K562 (cell line): ENCODE measurements at places on chromosomes 2 and 18. TPM values are rescaled to one million over a fixed set of nuclear protein-coding genes. Genes with fewer than 3 reads are reported as not detected.
A peak's percentile ranks its signal among the peaks of the same experiment; 100 is the strongest.

Gene NLRC4
- 0.05 TPM in 1 of 2 replicates, not detected in the other for polyA plus RNA-seq

- DNase-seq = peak; percentile 33
These were observed 9.7 kb downstream of the ITGA4 start for GRCh38 chr2:181466661-181467576.

DNA sequence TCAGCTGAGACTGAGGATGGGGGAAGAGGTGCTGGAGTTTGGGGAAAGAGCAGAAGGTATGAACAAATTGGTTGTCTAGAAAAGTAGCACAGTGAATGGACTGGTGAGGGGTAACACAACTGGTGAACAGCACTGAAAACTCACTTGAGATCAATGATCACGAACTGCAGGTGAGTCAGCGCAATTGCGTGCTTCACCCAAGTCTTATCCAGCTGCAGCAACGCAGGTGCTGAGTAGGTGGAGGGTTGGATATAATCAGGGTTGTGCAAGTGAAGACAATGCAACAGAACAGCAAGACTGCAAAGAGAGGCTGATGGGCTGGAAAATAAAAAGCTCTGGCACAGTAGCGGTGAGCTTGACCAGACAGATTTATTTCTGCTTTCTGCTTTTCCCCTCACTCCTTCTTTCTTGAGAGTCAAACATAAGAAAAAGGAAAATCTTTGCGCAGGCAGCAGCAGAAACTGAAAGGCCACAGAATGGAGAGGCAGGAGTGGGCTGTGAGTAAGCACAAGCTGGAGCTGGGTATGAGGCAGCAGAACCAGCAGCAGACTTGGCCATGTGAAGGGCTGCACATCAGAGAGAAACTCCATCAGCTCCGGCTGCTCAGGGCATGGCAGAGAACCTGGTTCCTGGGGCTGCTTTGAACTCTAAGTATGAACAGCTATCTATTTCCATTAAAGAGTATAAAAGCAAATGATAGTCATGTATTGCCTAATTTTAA lies 99.4 kb upstream of the ARL5A start:
- no peak for DNase-seq

Gene IWS1
- 42.9 and 43.1 TPM in 2 replicates for polyA plus RNA-seq

Gene IL36RN
- not detected in 2 replicates for polyA plus RNA-seq

DNA sequence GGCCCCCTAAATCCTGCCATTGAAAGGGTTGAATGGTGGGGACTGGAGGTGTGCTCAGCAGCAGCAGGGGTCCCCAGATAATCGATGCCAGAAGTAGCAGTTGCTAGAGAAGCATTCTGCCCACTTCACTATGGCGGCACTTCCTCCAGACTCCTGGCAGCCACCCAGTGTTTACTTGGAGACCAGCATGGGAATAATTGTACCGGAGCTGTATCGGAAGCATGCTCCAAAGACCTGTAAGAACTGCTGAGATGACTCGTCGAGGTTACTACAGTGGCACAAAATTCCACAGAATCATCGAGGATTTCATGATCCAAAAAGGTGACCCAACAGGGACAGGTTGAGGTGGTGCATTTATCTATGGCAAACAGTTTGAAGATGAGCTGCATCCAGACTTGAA lies 11.0 kb upstream of the GAREM2 start:
- no peak for DNase-seq

Gene DLX1
- 26.2 and 26.5 TPM in 2 replicates for polyA plus RNA-seq

GRCh38 chr18:36576339-36576738 lies 252.5 kb downstream of the TPGS2 start:
- no peak for DNase-seq

DNA sequence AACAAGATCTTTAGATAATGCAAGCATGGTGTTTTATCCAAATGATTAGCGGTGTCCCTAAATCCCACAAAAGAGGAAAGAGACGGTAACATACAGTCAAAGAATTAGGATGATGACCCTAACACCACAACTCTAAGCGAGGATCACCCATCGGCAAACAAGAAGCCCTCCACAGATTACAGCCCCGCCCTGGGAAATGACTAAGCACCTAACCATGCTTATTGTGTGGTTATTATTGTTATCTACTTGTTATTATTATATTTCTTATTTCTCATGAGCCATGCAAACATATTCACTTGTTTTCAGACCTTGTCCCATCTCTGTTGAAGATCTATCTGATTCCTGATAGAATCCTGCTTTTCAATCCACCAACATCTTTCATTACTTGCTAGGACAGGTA lies 651.3 kb downstream of the NYAP2 start:
- DNase-seq = no peak

Gene LDLRAD4
- polyA plus RNA-seq = not detected in 2 replicates

DNA sequence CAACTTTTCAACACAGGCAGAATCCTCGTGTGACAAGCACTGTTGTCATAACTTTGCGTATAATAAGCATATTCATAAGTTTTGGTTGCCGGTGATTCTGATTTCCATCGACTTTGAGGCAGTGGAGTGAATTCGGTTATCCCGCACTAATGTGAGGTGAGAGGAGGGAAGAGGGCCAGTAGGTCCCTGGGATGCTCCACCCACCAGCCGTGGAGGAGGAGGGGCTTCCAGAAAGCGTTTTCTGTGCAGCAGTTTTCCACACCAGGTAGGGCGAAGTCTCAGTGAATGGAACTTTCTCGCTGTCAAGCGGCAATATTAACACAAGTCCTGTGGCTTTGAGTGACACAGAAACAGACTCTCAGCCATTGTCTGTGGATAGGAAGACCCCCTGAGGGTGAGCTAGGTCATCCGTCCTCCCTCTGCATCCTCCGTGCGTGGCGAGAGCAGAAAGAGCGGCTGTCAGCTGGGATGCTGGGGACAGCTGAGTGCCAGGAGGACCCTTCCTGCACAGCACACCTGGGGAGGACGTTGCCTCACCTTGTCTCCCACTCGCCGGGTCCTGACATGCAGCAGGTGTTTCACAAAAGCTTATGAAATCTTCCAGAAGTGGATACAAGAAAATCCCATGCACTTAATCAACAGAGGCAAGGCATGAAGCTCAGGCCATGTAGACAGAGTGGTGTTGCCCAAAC lies 67.5 kb downstream of the DCDC2C start:
- DNase-seq = no peak

GRCh38 chr18:34773378-34773777 lies 63.3 kb downstream of the DTNA start:
- no peak for DNase-seq
